Thyroid gland (tissue), 4 donors: ENCODE measurements at places on chromosomes 1 and 21. TPM values are rescaled to one million over a fixed set of nuclear protein-coding genes. Genes with fewer than 3 reads are reported as not detected.
A peak's percentile ranks its signal among the peaks of the same experiment; 100 is the strongest.

The RASAL2 gene
- 27.3 TPM for total RNA-seq

The HAO2 gene
- total RNA-seq: not detected

DNA sequence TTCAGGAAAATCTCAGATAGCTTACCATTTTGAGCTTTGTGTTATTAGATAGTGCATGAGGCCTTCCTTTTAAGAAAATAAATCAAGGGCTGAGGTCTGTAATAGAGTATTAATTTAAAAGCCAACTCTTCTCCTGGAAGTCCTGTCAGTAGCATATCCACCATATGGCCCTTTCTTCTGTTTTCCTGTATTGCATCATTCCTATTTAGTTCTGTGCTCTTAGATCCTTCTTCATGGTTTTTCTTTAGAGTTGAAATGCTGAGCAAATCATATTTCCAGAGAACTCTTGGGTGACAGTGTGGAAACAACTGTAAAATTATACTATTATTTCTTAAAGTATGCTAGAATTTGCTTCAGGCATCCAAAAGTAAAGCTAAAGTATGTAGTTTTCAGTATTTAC lies 91.7 kb downstream of the TTC3 start:
- no peaks in the 10 kb centered on the region for H3K4me1 ChIP-seq
- peaks cover 14% of the 10 kb centered on the region for H3K36me3 ChIP-seq
- DNase-seq: no peak
- no peaks in the 10 kb centered on the region for H3K27me3 ChIP-seq
- no peak overlapping the region for H3K27ac ChIP-seq

DNA sequence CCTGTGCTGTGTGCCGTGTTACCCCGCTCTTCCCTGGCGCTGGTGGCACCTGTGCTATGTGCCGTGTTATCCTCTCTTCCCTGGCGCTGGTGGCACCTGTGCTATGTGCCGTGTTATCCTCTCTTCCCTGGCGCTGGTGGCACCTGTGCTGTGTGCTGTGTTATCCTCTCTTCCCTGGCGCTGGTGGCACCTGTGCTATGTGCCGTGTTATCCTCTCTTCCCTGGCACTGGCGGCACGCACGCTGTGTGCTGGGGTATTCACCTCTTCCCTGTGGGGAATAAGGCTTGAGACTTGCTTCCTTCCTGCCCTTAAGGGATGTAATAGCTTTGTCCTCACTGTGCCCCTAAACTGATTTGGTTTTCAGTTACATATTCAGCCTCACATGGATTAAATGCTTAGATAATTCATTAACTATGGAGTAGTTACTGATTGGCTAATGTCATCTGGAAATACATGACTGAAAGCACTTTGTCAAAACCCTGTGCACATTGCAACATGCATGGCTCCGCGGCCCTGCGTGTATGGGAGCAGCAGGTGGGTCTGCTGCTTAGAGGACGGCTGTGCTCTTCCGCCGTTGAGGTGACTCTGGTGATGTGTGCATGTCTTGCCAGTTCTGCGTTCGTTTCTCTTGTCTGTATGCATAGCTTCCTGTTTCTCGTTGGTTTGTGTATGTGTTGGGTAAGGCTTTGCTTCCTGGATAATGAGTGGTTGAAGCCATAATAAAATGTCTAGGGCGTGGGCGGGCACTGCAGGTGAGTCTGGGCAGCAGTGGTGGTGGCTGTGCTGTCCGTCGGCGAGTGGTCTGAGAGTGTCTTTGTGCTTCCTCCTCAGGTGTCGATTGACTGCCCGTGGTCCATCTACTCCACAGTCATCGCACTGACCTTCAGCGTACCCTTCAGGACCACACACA lies 17.9 kb upstream of the PWP2 start:
- no peaks in the 10 kb centered on the region for H3K4me1 ChIP-seq
- H3K27ac ChIP-seq: no peak overlapping the region
- DNase-seq: no peak
- no peaks in the 10 kb centered on the region for H3K27me3 ChIP-seq

The HES2 gene
- total RNA-seq: not detected

The KRTAP12-4 gene
- total RNA-seq: not detected

- H3K4me1 ChIP-seq: no peaks in the 10 kb centered on the region
- H3K27ac ChIP-seq: peak overlapping the region; percentile 79
- H3K36me3 ChIP-seq: no peaks in the 10 kb centered on the region
- no peaks in the 10 kb centered on the region for H3K27me3 ChIP-seq
- H3K4me3 ChIP-seq: no peak overlapping the region
- peak; percentile 15 for DNase-seq
Measured at GRCh38 chr1:225746361-225747179, 31.1 kb upstream of the SRP9 start.

The SLC30A7 gene
- 37.4 TPM for total RNA-seq

The ABCA4 gene
- 0.44 TPM for total RNA-seq

- no peak overlapping the region for H3K4me3 ChIP-seq
- H3K27ac ChIP-seq: no peak overlapping the region
- no peak for DNase-seq
- H3K36me3 ChIP-seq: no peaks in the 10 kb centered on the region
Measured at GRCh38 chr1:985126-985525, 3.2 kb upstream of the PERM1 start.

The LCE2C gene
- total RNA-seq: not detected
